ENCODE measurements at places on chromosomes 1 and 21. TPM values are rescaled to one million over a fixed set of nuclear protein-coding genes. Genes with fewer than 3 reads are reported as not detected.

The NGF gene
- total RNA-seq, result 5.3 TPM

The BTBD19 gene
- total RNA-seq, result 3.5 TPM

The HYI gene
- 22.8 TPM for total RNA-seq

The ETV3 gene
- total RNA-seq, result 14.6 TPM

The CFHR5 gene
- not detected for total RNA-seq

The DSCAM gene
- not detected for total RNA-seq

The LPAR3 gene
- total RNA-seq, result 16.2 TPM

The MCM3AP gene
- 58.8 TPM for total RNA-seq

The CA6 gene
- total RNA-seq, result not detected

The CDC7 gene
- 0.60 TPM for total RNA-seq

The S100A12 gene
- total RNA-seq, result 2.3 TPM

The RGS16 gene
- total RNA-seq, result 0.88 TPM
